ENCODE measurements at places on chromosomes 3 and 15.

- no peak for DNase-seq
These were observed 1.4 kb downstream of the GPR149 start for GRCh38 chr3:154428286-154429206.

GRCh38 chr15:40928821-40929659 lies at the start of gene DLL4:
DLL4 (plus strand) TSS chr15:40929340; CDS start chr15:40929669, 329 bp downstream.
- DNase-seq = peak; percentile 44

DNA sequence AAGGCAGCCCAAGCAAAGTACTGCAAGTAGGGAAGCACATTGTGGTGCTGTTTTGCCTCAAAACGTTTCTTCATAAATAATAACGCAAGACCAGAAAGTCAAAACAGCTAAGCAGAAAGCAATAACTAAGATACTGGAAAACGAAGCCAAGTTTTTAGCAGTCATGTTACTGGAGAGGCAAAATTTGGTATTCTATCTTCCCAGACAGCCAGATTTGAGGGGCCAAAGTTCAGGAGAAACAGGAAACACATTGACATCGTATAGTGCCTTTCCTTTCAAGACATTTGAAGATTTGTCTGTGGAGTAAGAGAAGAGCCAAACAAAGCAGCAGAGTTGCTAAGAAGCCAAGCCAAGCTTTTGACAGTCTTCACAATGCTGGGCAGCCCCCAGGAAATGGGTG lies 843.6 kb upstream of the NECTIN3 start:
- no peak for DNase-seq

- DNase-seq = no peak
These were observed 61.7 kb downstream of the SIDT1 start for GRCh38 chr3:113594066-113594465.

DNA sequence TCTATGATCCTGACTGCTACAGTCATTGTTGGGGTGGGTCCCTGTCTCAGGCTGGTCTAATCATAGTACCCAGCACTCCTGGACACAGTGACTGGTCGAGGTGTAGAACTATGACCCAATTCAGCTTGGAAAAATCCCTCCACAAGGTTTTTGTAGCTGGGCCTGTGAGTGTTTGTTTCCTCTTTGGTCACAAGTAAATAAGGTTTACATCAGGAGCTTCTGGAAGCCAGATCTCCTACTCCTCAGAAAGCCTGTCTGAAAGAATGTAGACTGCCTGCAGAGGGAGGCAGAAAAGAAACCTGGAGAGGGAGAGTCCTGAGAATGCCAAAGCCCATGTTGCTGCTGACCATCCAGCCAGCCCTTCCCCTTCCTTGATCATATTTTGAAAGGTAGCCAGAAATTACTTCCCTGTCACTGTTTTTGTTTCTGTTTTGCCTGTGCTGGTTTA lies 123.2 kb downstream of the RAP2B start:
- DNase-seq = no peak

Data from NCI-H1048 (cell line).